ENCODE measurements at places on chromosomes 6 and 20.

- DNase-seq: no peak
Observed at GRCh38 chr6:138655828-138656227, 117.7 kb upstream of the CCDC28A start.

- no peak for DNase-seq
Observed at GRCh38 chr6:94733066-94733465, 844.3 kb upstream of the MANEA start.

DNA sequence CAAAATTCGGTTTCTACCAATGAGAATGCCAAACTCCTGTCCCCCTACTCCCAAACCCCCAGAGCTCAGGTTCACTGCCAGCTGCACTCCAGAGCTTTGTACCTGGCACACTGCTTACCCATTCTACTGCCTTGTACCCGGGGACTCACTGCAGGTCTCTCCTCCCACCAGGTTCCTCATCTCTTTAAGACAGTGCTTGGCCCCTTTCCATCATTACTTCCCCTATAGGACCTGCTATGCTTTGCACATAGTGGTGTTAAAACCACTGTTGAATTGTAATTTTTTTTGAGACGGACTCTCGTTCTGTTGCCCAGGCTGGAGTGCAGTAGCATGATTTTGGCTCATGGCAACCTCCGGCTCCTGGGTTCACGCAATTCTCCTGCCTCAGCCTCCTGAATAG lies 25.9 kb downstream of the LYRM4 start:
- no peak for DNase-seq

DNA sequence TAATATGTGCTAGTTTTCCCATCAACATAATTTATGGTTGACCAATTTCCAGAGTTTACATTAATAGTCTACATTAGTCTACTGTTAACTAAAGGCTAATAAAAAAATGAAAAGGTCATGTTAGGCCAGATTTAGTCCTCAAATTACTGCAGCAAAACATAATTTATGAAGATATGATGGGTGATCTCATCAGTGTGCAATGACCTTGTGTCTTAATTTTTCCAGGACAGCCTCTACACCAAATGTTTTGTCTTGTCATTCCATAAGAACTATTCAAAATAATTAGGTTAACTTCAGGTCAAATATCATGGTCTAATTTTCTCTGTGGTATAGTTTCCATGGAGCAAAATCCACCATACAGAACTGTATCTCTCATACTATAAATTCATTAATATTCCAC lies 234.2 kb downstream of the COL12A1 start:
- DNase-seq: no peak

All from activated T-helper 9 cell treated with anti-CD3 and anti-CD28 coated beads, Interleukin-2, amount 50 U/mL, for 16 hours (primary cell).